Activated CD8-positive, alpha-beta T cell treated with anti-CD3 and anti-CD28 coated beads for 36 hours (primary cell): ENCODE measurements at places on chromosomes 12 and 14.
A peak's percentile ranks its signal among the peaks of the same experiment; 100 is the strongest.

GRCh38 chr14:72544615-72545387, 349.1 kb downstream of the DPF3 start:
- DNase-seq: no peak

DNA sequence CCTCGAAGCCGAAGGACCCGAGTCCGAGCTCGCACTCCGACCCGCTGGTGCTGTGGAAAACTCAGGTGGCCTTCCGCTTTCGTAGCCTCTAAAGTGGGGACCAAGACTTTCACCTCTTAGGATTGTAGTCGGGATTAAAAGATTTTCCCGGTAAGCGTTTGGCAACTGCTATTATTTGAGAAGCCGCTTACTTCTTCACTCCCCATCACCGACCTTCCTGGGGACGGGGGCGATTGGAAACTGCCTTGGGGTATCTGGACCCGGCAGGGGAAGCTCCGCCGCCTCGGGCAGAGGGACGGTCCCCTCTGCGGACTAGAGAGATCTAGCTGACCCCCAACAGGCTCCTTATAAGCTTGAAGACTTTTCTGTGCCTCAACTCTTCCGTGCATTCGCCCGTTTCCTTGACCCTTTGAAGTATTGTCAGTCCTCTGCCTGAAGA, 659 bp downstream of the TRAFD1 start:
- peak; percentile 20 for DNase-seq

GRCh38 chr14:72023128-72024042, 91.2 kb downstream of the RGS6 start:
- DNase-seq: no peak

DNA sequence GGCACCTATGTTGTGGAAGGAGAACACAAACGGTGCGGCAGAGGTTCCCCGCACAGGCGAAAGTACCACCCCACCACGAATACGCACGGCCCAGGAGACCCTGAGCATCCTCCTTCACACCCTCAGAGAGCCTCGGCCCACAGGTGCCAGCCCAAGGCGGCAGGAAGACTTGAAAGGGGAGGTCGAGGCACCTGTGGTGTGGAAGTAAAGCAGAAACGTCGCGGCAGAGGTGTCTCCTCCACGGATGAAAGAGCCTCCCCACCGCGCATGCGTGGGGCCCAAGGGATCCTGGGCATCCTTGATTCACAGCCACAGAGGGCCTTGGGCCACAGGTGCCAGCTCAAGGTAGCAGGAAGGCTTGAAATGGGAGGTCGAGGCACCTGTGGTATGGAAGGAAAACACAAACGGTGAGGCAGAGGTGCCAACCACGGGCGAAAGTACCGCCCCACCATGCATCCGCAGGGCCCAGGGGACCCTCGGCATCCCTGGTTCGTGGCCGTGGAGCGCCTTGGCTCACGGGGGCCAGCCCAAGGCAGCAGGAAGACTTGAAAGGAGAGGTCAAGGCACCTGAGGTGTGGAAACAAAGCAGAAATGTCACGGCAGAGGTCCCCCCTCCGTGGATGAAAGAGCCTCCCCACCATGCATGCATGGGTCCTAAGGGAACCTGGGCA, 380.1 kb downstream of the ALG10 start:
- DNase-seq: no peak

- DNase-seq: no peak
These were observed 12.6 kb downstream of the DTX1 start for GRCh38 chr12:113069149-113069548.
